Activated naive CD4-positive, alpha-beta T cell treated with anti-CD3 and anti-CD28 coated beads, Interleukin-2, amount 50 U/mL, for 72 hours (primary cell): ENCODE measurements at places on chromosomes 7 and 10. TPM values are rescaled to one million over a fixed set of nuclear protein-coding genes. Genes with fewer than 3 reads are reported as not detected.

The ODAD2 gene
- total RNA-seq: 0.20 TPM

The TECTB gene
- not detected for total RNA-seq

The HOGA1 gene
- not detected for total RNA-seq

The PAX2 gene
- not detected for total RNA-seq

The PALD1 gene
- 0.20 TPM for total RNA-seq

The HABP2 gene
- not detected for total RNA-seq

The MBL2 gene
- total RNA-seq: not detected

The VGF gene
- total RNA-seq: not detected

The NKX2-3 gene
- not detected for total RNA-seq

The MRC1 gene
- not detected for total RNA-seq

The GNAI1 gene
- total RNA-seq: 3.6 TPM

The CTTNBP2 gene
- not detected for total RNA-seq

The TAC1 gene
- total RNA-seq: not detected

The ACSM6 gene
- not detected for total RNA-seq

The GHRHR gene
- not detected for total RNA-seq

The GSAP gene
- total RNA-seq: 1.2 TPM

The TRIM56 gene
- 49.7 TPM for total RNA-seq

The NRP1 gene
- 0.30 TPM for total RNA-seq

The SYCE1 gene
- not detected for total RNA-seq

The C10orf67 gene
- total RNA-seq: 0.23 TPM

The GATA3 gene
- 28.9 TPM for total RNA-seq

The KIAA1217 gene
- 0.43 TPM for total RNA-seq

The C10orf105 gene
- total RNA-seq: 0.68 TPM

The MEST gene
- total RNA-seq: 2.5 TPM

The TAS2R5 gene
- total RNA-seq: 2.7 TPM

The FXYD4 gene
- total RNA-seq: not detected

The MRLN gene
- not detected for total RNA-seq

The C10orf71 gene
- not detected for total RNA-seq

The AKR1C8 gene
- 0.58 TPM for total RNA-seq

The FGFR2 gene
- not detected for total RNA-seq

The STYXL1 gene
- 25.4 TPM for total RNA-seq

The CYP3A4 gene
- total RNA-seq: not detected

The IL6 gene
- not detected for total RNA-seq

The ZNF804B gene
- total RNA-seq: not detected

The CACNB2 gene
- not detected for total RNA-seq

The PLAU gene
- 0.14 TPM for total RNA-seq

The SPDYE9 gene
- not detected for total RNA-seq

The SFXN3 gene
- 36.9 TPM for total RNA-seq

The CHRM2 gene
- total RNA-seq: not detected

The GPR15LG gene
- total RNA-seq: not detected

The SCIN gene
- 0.80 TPM for total RNA-seq

The TEX47 gene
- not detected for total RNA-seq

The PRTFDC1 gene
- 1.1 TPM for total RNA-seq

The ZCCHC24 gene
- 0.43 TPM for total RNA-seq

The MSMB gene
- total RNA-seq: not detected
